ENCODE measurements at places on chromosomes 12 and 14.

- DNase-seq, result peak; percentile 29
Measured at GRCh38 chr12:6887460-6887859, 14.4 kb upstream of the SPSB2 start.

- DNase-seq, result no peak
Measured at GRCh38 chr14:70804556-70805162, 4.7 kb downstream of the MAP3K9 start.

DNA sequence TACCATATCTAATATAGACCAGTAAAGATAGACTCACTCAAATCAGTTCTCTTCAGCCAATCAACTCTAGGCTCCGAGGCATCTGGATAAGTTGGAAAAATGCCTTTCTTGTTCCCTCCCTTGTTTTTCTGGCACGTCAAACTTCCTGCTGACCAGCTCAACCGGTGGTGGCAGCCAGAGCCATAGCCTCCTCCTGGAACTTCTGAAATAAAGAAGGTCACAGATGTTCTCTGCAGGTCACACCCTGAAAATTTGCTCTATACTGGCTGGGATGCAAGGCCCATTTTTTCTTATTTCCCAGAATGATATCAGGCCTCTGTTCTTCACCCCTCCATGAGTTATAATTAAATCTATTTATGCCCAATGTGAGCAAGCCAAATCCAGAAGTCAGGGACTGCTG lies 81.9 kb downstream of the BMP4 start:
- DNase-seq, result no peak

DNA sequence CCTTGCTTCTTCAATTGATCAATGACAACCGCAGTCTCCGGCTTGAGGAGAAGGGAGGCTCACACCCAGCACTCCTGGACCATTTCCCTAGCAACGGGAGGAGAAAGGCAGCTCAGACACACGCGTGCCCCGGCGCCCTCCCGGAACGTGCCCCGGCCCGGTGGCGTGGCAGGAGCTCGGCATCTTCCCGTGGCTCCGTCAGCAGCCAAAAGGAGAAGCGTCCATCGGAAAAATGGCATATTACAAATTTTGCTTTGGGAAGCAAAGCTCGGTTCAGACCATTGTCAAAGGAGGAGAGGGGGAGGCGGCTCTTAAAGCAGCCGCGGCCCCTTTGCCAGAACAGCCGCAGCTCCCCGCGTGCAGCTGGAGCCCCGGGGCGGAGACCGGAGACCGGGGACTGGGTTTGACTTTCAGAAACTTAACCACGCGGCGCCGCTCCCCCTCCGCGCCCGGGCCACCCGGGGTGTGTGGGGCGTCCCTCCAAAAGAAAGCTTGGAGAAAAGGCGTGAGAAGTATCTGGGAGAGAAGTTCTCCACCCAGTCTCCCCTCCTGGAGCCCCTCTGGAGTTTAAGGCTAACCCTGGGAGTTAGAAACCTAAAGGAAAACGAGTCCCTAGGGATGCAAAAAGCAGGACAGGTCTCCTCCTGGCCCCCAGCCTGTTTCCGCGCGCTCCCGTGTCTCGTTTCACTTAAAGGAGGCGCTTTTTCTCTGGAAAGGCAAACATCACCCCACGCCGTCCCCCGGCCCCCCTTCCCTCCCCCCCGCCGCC lies 545 bp downstream of the PPFIA2 start:
- no peak for DNase-seq

DNA sequence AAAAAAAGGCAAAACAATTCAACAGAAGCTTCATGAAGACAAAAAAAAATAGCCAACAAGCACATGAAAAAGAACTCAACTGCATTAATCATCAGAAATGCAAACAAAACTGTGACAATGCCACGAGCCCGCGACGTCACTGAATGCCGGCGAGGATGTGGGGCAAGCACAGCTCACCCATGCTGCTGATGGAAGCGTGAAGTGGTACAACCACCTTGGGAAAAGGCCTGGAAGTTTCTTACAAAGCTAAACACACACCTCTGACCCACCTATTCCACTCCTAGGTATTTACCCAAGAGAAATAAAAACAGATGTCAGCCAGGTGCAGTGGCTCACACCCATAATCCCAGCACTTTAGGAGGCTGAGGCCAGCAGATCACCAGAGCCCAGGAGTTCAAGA lies 10.5 kb downstream of the BTBD6 start:
- no peak for DNase-seq

GRCh38 chr12:109191621-109192250 lies 75.3 kb downstream of the ACACB start:
- DNase-seq, result no peak

GRCh38 chr12:1830401-1830845 lies 10.1 kb downstream of the LRTM2 start:
- peak; percentile 3 for DNase-seq

GRCh38 chr14:68106905-68107304 lies 287.3 kb downstream of the RAD51B start:
- no peak for DNase-seq

- no peak for DNase-seq
Measured at GRCh38 chr14:52355526-52355925, 41.4 kb downstream of the PTGER2 start.

DNA sequence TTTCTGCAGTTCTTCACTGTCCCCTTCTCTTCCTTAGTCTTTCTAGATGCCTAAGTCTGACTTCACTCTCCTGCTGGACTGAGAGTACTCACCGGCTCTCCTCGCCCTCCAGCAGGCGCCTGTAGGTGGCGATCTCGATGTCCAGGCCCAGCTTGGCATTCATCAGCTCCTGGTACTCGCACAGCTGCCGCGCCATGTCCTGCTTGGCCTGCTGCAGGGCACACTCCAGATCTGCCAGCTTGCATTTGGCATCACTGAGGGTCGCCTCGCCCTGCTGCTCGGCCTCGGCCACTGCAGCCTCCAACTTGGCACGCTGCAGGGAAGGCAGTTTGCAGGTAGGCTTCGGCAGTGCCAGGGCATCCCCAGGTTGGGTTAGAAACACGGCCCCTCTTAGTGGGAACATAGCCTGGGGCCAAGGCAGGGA lies 5.2 kb downstream of the KRT84 start:
- DNase-seq, result no peak

GRCh38 chr12:93497456-93497855 lies 30.1 kb downstream of the MRPL42 start:
- DNase-seq, result no peak

- no peak for DNase-seq
Measured at GRCh38 chr12:57368349-57369095, 62.3 kb downstream of the R3HDM2 start.

- no peak for DNase-seq
Measured at GRCh38 chr14:106670011-106670410, 1143.6 kb downstream of the TMEM121 start.

DNA sequence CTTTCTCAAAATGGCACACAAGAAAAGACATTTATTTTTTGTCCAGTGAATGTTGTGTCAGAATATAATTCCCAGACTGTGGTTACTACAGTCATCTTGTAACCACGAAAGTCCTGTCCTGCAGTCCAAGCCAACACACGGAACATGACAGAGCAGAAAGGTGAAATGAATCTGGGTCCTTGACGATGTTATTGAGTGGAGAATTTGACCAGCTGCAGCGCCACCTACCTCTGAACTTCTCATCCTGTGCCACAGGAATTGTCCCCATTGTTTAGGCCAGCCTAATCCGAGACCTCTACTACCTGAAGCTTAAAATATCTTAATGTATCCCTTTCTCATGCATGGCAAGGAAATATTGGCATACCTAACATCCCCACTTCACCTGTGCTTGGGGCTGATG lies 64.1 kb upstream of the OTX2 start:
- no peak for DNase-seq

DNA sequence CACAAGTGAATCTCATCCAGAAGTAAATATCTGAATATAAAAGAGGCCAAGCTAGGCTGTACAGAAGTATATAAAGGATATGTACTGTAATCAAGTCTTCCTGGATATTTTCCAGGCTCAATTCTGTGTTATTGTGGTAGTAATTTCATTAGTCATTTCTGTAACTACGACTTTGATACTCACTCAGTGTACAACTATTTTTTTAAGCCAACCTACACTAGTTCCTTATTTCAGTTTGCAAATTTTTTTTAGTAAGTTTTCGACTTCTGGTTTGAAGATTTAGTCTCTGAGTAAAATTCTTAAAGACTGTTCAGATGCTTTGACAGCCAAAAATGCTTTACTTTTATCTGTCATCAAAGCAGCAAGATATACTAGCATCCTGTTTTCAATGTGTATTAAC lies 130.8 kb downstream of the CAPZA3 start:
- DNase-seq, result no peak

- no peak for DNase-seq
Measured at GRCh38 chr12:15052691-15053090, 79.8 kb downstream of the PDE6H start.

DNA sequence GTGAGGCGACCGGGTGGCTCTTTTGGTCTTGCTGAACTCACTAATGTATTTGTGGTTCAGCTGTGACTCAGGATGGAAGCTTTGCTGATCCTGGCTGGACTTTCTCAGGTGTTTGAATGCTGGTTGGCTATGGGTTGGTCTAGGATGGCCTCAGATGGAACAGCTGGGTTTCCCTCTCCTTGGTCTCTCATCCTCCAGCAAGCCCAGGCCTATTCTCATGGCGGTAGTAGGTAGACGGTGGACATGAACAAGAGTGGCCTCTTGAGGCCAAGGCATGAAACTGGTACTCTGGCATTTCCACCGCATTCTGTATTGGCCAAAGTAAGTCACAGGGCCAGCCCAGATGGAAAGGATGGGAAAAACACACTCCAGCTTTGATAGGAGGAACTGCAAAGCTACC lies 11.8 kb upstream of the POLR3B start:
- DNase-seq, result peak; percentile 17

DNA sequence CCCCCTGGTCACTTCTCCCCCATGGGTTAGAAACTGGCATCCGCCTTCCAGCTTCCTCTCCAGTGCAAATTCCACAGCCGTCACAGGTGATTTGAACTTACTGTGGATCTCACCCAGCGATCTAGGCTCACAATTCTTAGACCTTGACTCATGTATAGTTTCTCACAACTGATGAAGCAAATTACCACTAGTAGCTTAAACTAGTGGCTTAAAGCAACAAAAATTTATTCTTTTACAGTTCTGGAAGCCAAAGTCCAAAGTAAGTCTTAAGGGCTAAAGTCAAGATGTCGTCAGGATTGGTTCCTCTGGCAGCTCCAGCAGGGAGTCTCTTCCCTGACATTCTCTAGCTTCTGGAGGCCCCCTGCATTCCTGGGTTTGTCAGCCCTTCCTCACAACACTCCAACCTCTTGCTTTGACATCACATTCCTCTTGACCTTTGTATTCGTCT lies 117.4 kb downstream of the KTN1 start:
- DNase-seq, result no peak

DNA sequence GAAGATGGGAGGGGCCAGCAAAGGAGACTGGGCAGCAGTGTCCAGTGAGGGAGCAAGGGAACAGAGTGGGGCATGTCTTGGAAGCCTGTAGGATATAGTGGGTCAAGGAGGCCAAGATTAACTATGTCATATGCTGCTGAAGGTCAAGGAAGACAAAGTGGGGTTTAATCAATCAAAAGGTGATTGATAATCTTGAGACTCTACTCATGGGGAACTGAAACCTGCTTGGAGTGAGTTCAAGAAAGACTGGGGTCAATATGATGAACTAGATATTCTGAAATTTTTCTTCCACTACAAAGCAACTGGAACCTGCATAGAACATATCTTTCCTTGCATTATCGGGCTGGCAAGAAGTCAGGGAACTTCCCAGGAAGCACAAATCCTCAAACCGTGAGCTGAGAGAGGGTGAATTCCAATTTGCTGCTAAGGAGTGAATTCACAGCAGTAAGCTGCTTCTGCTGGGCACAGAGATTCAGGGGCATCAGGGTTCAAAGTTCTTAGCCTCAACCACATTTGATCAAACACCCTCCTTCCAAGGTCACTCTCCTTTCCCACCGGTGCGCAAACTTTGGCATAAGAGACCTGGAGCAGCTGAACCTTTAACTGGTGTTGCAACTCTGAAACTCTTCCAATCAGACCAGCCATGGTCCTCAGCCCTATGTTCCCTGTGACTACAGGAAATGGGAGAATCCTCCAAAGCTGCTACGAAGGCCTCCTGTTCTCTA lies 40.3 kb upstream of the DCD start:
- no peak for DNase-seq

GRCh38 chr14:36520601-36521525 lies 831 bp upstream of the NKX2-1 start:
- DNase-seq, result no peak

DNA sequence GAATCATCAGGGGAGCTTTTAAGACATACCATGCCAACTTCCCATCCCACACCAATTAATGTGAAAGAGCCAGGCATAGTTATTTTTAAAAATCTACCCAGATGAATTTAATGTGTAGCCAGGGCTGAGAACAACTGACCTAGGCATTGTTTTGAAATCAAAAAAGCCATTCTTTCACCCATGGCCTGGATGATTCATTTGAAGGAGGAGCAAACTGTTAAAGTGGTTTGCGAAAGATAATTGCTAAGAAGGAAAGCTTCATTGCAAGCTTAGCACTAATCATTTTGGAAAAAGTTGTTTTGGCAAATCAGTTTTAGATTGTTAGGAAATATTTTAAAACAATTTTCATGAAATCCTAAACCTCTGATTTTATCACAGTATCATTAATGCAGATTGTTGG lies 2.1 kb upstream of the GTSF1 start:
- no peak for DNase-seq
